ENCODE measurements at places on chromosomes 5 and 9.
A peak's percentile ranks its signal among the peaks of the same experiment; 100 is the strongest.

GRCh38 chr5:155619688-155620087, 606.1 kb downstream of the KIF4B start:
- DNase-seq = no peak

DNA sequence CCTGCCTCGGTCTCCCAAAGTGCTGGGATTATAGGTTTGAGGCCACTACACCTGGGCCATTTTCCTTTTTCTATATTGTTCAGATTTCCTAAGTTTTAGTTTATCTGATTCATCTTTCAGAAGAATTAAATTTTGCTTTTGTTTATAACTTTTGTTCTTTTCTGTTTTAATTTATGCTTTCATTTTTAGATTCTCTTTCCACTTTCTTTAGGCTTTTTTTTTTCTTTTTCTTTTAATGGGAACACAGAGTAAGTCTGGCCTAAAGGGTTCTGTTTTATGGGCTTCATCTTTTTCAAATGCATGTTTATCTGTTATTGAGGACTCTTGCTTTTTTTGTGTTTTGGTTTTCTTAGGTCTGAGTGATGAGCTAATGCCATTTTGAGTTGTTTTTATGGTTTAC, 42.1 kb downstream of the SNX30 start:
- no peak for DNase-seq

- no peak for DNase-seq
These were observed 152.1 kb downstream of the EFNA5 start for GRCh38 chr5:107518616-107519015.

DNA sequence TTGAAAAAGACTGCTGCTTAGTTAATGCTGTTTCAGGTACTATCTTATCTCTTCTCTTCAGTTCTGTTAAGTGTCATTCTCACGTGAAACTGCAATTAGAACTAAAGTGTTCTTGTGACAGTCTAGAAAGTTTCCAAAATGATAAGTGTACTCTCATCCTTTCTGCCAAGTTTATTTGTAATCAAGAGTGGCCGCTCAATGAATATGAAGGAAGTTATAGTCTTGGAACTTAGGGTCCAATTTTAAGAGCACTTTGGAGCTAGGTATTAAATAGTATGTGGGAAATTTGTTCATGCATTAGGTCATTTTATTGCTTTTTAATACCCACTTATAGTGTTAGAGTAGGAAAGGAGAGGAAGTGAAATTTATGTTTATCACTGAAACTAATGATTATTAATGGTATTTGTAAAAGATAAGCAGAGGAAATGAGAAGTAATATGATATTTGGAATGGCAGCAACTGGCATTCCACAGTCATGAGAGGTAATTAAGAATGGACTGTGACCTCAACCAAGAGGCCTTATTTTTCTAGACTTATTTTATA, 20.4 kb downstream of the XRCC4 start:
- DNase-seq = peak; percentile 68

DNA sequence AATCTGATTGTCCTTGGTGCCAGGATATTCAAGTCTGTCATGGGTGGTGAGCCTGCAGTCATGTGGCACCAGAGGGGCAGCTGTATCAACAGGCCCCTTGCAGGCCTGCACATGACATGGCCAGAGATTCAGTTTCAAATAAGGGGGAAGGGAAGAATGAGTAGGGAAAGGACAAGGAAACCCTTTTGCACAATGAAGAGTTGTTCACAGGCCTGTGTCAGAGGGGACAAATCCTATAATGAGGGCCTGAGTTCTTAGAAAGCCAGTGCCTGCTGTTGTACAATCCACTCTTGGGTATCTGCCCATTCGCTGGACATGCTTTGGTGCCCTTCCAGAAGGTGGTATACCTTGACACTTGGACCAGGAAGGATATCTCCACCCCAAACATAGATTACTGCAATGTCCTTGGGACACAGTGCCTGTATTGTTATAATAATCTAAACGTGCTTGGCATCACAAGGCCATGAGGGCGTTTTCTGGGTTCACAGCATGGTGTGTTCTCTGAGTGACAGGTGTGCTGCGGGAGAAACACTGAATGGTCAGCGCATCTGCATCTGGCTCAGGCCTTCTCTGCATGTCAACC, 1.9 kb upstream of the TMEM171 start:
- no peak for DNase-seq

DNA sequence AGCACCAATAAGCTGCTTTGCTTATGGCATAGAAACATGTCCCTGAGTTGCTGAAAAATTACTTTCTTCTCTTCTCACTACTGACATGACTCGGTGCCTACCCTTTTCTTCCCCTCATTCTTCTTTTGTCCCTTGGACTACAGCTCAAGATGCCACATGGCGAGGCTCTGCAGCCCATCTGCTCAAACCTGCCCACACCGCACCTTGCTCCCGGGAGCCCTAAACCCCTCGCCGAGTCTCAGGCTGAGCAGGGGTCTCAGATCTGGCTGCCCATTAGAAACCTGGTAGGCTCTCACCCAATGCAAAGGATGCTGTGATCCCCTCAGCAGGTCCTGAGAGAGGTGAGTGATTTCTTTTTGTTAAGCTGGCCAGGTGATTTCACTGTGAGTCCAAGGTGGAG, 251.7 kb upstream of the IRX1 start:
- no peak for DNase-seq

DNA sequence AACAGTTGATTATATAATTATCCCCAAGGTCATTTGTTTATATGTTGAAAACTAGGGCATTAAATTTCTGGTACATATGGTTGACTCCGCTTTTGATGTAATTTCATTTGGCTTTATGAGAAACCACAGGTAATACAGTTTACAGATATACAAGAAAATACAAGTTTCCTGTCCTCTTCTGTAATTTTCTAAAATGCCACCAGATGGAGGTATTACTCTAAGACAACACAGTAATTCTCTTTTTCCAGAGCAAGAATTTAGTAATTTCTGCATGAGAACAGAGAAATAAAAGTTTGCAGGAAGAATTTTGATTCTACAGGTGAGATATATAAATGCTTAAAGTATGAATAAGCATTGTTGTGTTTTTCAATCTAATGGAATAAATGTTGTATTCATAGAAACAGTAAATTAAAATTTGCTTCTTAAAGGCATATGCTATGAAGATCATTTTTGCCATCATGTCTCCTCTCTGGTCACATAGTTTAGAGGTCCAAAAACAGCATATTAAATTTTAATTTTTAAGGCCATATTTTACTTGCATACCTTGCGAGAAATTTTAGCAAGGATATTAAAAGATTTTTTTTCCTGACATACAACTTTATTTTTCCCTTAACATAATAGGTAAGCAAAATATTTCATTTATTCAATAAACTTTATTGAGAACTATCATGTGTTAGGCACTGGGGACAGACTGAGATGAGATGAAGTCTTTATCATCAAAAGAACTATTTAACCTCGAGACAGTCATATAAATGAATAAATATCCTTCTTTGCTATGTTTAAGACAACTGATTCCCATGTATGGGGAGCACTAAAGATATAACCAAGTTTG, 22.7 kb downstream of the CHD1 start:
- peak; percentile 46 for DNase-seq

DNA sequence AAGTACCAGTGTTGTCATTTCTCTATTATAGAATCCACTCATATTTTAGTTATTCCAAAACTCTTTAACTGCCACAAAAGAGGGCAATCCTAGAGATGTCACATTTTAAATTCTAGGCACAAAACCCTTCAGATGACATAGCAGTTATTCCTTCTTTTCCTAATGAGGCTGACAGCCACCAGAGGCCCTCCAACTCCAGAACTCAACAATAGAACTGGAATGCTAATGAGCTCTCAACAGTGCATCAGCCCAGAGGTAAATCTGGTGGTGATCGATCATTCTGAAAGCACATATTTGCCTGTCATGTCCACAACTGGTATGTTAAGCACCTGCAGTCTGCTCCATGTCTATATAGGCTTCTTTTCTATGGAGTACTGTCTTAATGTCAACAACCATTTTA, 40.2 kb upstream of the RAB3C start:
- no peak for DNase-seq

- DNase-seq = no peak
These were observed 129.5 kb downstream of the FOXD1 start for GRCh38 chr5:73319036-73319435.

GRCh38 chr5:109141222-109142200, 268.3 kb downstream of the PJA2 start:
- DNase-seq = no peak

Data from fibroblast of skin of back (primary cell).